Daoy (cell line): ENCODE measurements at places on chromosomes 5 and 9. TPM values are rescaled to one million over a fixed set of nuclear protein-coding genes. Genes with fewer than 3 reads are reported as not detected.

The GMCL2 gene
- total RNA-seq: not detected in 2 replicates

The CSNK1G3 gene
- total RNA-seq: 87.5 and 93.9 TPM in 2 replicates

The ST8SIA4 gene
- 0.09 and 2.1 TPM in 2 replicates for total RNA-seq

The OR1Q1 gene
- total RNA-seq: not detected in 2 replicates

The PIP5K1B gene
- total RNA-seq: 0.09 and 0.57 TPM in 2 replicates

The FKTN gene
- 17.7 and 24.4 TPM in 2 replicates for total RNA-seq

- no peak for DNase-seq
Measured at GRCh38 chr9:78149702-78150291, 86.1 kb upstream of the CEP78 start.

GRCh38 chr5:126941403-126941802 lies 89.0 kb downstream of the MARCHF3 start:
- no peak for DNase-seq

DNA sequence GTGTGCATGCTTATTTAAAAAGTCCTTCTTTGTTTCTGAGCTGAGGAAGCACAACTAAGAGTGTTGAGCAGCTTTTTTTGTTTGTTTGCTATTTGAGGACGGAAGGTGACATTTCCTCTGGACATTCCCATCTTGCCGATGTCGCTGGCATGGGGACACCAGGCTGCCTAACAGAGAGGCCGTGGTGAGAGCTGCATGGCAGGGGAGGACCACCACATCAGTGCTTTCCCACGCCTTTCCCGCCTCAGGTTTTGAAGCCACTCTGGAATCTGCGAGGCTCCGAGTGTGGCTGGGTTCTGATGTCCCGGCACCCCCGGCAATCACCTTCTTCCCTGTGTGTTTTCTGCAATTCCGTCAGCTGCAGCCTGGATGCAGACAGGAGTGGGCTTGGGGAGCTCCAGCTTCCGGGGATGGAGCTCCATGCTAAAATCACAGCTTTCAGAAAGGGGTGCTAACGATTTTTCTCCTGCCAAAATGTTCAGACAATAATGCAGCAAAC lies 259.8 kb upstream of the IRX4 start:
- DNase-seq: no peak

DNA sequence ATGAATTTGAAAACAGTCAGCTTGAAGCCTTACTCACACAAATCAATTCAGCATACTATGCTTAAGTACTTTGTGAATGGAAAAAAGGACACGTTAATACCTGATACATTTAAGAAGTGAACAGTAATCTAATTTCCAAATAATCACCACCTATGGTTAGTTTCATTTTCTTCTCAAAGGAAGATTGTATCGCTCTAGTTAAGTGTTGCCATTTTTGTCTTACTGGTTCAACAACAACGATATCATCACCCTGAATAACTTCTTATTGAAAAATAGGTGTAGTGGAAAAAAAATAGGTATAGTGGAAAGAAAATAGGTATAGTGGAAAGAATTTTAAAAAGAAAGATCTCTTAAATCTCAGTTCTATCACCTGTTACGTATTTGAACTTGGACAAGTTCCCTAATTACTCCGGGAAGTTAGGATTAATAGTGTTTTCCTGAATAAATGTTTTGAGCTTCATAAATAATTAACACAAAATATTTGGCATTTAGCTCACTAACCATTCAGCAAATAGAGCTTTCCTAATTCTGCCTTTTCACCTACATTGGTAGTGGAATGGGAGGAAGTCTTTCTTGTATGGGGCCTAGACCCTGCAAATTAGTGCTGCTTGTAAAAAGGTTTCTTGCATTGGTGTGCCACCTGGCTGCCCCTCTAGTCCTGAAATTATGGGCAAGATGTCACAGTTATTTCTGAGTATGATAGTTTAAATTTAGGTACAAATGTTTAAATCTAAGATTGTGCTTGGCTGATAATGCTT lies 502.6 kb upstream of the NMUR2 start:
- no peak for DNase-seq

- no peak for DNase-seq
Measured at GRCh38 chr5:180607861-180608571, 16.7 kb upstream of the SCGB3A1 start.

- no peak for DNase-seq
Measured at GRCh38 chr5:68187268-68188055, 28.1 kb upstream of the PIK3R1 start.

- DNase-seq: no peak
Measured at GRCh38 chr5:135913713-135914626, 18.3 kb upstream of the IL9 start.

- DNase-seq: no peak
Measured at GRCh38 chr9:6576987-6577386, 68.5 kb downstream of the GLDC start.

DNA sequence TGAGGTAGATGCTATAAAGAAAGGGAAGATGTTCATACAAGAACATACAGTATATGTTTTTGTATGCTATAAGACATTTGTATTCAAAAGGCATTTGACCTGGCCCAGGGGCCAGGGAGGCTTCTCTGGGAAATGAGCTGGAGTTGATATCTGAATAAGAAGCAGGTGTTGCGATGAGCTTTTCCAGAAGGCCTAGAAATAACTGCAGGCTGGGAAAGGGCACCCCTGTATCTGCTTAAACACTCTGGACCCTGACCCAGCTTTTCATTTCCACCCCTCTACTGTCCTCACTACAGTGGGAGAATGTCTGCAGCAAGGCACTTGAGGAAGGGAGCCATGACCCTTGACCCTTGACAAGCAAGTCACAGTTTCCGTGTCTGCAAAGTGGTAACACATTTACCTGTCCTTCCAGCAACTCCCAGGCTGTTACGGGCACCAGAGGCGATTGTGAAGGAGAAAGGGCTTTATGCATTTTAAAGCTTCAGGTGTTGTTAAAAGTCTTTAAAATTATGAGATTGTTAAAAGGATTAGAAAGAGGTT lies 88.2 kb upstream of the PANK3 start:
- no peak for DNase-seq

GRCh38 chr5:10555277-10555684 lies 8.6 kb upstream of the ANKRD33B start:
- peak; percentile 93 for DNase-seq

DNA sequence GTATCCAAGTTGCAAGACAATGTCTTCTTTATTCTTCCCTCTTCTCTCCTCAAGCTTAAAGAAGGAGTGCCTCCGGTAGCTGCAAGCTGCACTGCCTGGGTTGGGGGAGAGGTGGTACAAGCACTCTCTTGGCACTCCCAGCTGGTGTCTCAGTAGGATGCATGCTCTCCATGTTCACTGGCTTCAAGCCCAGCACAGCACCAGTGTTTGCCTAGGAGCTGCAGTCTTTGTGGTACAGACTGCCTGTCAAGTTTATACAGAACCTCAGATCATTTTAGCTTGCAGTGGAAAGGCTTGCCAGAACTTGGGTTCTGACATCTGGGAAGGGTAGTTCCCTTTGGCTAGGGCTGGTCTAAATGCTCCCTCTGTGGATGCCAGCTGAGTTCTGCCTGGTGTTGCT lies 505.6 kb downstream of the MAN2A1 start:
- DNase-seq: no peak

- DNase-seq: no peak
Measured at GRCh38 chr5:9173281-9174048, 372.4 kb downstream of the SEMA5A start.

DNA sequence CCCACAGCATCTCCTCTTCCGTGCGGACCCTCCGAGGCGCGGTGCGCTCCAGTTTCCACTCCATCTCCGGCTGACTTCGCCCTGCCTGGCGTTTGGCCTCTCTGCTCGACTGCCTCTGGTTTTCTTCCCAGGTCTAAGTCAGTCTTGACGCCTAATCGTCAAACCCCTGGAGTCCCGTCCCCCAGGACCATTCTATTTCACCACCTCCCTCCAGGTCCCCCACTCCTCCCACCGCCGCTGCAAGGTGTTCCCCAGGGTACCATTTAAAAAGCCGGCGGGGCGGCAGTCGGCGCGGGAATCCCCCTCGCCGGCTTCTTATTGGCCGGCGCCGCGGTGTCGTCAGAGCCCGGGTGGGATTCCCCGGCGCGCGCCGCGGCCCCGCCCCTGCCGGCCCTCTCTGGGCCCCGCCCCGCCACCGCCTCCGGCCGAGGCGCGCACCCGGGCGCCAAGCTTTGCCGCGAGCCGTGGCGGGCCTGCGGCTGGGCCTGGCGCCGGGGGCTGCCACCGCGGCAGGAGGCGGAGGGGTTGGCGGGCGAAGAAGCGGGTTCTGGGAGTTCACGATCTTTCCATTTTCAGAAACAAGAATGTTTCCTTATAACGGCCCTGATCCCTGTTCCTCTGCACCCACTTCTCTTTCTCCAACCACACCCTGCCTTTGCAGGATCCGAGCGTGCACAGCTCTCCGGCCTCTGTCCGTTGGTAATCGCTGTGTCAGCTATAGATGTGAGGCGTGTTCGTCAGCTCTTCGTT lies at the start of gene CDC20B:
Gene CDC20B (minus strand): TSS at position 241 of the 750 bp plus-strand sequence. CDS start 177 bp downstream, at position 64.
- DNase-seq: peak; percentile 88

- no peak for DNase-seq
Measured at GRCh38 chr5:58885260-58885659, 302.4 kb downstream of the RAB3C start.

DNA sequence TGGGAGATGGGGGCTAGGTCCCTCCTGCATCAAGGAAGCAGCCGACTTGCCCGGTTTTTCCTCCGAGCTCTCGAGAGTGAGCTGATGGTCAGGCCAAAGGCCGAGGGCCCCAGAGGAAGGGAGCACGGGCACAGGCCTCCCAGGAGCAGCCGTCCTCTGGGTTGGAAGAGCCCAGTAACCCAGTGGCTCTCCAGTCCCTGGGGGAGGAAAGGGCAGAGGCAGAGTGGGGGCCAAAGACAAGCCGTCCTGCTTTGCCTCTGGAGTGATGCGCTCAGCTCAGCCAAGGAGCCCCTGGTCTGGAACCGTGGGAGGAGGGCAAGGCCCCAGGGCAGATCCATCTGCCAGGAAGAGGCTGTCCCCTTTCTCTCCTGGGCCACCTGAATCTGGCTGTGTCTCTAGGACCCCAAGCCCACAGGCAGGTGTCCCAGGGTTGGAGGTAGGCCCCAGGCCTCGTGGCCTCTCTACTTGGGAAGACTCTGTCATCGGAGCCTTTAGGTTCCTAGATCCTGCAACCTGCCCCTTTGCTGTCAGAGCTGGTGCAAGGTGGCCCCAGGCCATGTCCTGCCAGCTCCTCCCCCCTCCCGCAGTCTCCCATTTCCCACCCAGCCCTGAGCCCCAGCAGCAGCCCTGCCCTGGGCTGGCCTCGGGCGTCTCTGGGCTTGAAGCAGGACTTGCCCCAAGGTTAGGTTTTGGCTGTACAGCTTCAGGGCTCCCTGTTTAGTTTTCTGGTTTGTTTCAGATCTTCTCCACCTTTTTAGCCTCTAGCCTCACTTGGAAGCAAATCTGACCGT lies 224.1 kb downstream of the CACNA1B start:
- DNase-seq: no peak

DNA sequence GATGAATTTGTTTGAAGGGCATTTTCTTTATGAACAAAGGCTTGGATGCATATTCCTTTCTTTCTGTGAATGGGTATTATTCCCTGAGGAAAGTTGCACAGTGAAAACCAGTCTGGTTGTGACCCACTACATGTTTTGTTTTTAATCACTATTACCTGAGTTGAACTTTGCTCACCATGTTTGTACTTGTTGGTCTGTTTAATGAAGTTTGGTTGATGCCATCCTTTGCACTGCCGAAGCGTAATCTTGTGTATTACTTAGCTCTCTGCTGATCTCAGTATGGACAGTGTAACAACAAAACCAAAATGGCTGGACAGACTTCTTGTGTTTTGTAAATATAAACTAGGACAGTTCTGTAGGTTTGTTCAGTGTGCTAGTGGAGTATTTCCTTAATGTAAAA lies 38.1 kb downstream of the UGCG start:
- DNase-seq: no peak

GRCh38 chr9:21096172-21096900 lies 18.6 kb upstream of the IFNB1 start:
- no peak for DNase-seq

GRCh38 chr5:55530669-55531068 lies 4.1 kb downstream of the PLPP1 start:
- no peak for DNase-seq

- no peak for DNase-seq
Measured at GRCh38 chr5:53089481-53089991, 20.0 kb downstream of the MOCS2 start.
